ENCODE measurements at places on chromosomes 3 and 15. TPM values are rescaled to one million over a fixed set of nuclear protein-coding genes. Genes with fewer than 3 reads are reported as not detected.

DNA sequence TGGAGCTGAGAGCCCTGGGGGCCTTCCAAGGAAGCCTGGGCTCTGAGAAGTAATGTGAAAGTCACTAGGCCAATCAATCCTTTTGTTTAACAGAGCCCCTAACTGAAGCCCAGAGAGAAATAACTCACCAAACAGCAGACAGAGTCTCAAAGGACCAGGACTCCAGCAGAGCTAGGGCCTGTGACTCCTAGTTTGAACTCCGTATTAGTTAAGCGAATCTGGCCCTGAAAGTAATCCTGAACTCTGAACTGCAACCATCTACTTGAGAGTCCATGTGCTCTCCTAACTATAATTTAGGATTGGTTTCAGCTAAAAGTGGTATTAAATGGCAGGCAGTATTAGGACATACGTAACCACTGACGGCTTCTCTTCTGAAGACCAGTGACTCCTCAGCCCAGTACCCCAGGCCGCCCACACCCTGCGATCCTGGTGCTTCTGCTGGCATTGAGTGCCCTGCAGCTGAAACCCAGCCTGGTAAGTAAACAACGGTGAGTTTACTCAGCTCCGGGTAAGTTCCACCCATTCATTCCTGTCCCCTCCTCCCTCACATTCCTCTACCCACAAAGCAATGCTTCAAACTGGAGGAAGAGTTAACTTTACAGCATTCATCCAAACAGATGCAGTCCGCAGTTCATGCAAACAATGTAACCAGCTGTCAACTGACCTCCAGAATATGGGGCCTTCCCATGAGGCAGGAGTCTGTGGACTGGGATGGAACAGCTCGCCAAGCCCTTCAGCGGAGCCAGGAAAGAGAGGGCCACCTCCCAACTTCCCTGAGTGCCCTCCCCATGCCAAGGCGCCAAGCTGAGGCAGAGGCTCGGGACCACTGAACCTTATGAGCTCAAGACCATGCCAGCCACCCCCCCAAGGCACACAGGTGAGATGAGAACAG lies 7.3 kb downstream of the MYO5C start:
- H3K27me3 ChIP-seq = peaks cover 8% of the 10 kb centered on the region
- no peak for DNase-seq
- H3K4me3 ChIP-seq = no peak overlapping the region
- H3K4me1 ChIP-seq = peaks cover 7% of the 10 kb centered on the region
- H3K36me3 ChIP-seq = no peaks in the 10 kb centered on the region

DNA sequence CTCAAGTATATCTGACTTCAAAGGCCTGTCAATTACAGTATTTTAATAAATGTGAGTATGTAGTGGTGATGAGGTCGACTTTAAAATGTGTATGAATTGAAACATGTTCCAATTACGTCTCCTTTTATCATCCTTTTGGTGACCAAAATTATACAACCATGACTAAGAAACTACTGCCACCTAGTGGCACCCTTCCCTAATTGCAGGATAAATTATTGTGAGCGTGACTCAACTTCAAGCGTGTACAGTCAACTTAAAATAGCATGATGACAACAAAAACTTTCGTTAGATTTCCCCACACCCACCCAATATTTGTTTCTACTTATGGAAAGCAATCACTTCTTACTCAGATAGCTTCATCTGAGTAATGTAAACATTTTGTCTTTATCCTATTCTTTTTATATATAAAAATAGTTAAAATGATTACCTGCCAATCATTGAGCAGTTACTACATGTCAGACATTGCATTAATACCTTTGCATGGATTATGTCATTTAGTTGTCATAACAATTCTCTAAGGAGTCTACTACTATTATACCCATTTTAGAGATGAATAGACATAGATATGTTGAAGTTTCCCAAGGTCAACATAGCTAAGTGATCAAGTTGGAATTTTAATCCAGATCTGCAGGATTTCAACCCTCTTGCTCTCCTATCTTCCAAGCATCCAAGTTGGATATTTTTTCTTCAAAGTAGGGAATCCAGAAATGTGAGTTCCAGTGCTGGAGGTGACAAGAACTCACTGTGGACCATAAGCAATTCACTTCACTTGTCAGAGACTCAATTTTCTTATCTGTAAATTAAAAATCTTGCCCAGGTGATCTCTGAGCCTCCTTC lies 106.0 kb downstream of the MEX3B start:
- no peaks in the 10 kb centered on the region for H3K36me3 ChIP-seq
- no peak overlapping the region for H3K27ac ChIP-seq
- no peak overlapping the region for H3K4me3 ChIP-seq
- H3K27me3 ChIP-seq = peaks cover 7% of the 10 kb centered on the region
- no peaks in the 10 kb centered on the region for H3K4me1 ChIP-seq
- DNase-seq = peak; percentile 34

- H3K36me3 ChIP-seq = no peaks in the 10 kb centered on the region
- no peaks in the 10 kb centered on the region for H3K4me1 ChIP-seq
- no peak overlapping the region for H3K27ac ChIP-seq
- no peak for DNase-seq
- peaks cover 3% of the 10 kb centered on the region for H3K27me3 ChIP-seq
- H3K4me3 ChIP-seq = no peak overlapping the region
Measured at GRCh38 chr3:12438318-12438717, 46.0 kb upstream of the TSEN2 start.

DNA sequence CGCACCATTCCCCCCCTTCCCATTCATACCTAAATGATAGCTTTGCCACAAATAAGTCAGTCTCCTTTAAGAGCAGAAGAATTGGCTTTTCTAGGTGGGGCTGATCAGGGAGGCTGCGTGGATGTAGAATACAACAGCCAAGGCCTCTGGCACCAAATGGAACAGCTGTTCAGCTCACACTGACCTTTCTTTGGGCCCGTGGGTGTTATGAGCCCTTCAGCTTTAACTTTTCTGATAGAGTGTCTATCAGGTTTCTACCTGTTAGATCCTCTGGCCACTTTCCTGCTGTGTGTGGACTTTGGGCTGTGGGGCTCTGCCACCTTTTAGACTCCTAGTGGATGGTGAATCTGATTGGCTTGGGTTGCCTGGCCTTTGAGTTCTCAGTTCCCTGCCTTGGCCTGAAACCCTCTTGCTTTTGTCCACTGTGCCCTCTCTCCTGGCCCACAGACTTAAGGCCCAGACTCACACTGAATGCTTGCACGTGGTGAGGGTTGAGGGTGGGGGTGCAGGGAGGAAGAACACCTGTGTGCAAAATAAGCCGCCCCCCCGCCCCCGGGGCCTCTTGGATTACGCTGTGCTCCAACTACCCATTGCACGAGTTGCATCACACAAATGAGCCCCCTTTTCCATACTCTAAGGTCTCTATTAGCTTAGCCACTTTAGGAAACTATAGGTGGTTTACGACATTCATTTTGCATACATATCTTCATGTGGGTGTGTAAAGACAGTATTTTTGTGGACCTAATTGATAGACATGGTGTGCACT lies 1.3 kb upstream of the RFX7 start:
- H3K27me3 ChIP-seq = no peaks in the 10 kb centered on the region
- peaks cover 2% of the 10 kb centered on the region for H3K36me3 ChIP-seq
- H3K27ac ChIP-seq = peak overlapping the region; percentile 93
- peak overlapping the region; percentile 91 for H3K4me3 ChIP-seq

DNA sequence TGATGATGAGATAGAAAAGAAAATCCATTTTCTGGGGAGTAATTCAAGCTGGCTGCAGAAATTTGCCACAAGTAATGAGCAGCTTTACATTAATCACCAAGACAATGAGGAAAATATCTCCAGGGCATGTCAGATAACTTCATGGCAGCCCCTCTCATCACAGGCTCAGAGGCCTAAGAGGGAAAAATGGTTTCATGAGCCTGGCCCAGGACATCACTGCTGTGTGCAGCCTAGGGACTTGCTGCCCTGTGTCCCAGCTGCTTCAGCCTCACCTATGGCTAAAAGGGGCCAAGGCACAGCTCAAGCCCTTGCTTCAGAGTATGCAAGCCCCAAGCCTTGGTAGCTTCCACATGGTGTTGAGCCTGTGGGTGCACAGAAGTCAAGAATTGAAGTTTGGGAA lies 161.7 kb downstream of the OPA1 start:
- peaks cover 26% of the 10 kb centered on the region for H3K27me3 ChIP-seq
- DNase-seq = no peak
- H3K4me1 ChIP-seq = no peaks in the 10 kb centered on the region

DNA sequence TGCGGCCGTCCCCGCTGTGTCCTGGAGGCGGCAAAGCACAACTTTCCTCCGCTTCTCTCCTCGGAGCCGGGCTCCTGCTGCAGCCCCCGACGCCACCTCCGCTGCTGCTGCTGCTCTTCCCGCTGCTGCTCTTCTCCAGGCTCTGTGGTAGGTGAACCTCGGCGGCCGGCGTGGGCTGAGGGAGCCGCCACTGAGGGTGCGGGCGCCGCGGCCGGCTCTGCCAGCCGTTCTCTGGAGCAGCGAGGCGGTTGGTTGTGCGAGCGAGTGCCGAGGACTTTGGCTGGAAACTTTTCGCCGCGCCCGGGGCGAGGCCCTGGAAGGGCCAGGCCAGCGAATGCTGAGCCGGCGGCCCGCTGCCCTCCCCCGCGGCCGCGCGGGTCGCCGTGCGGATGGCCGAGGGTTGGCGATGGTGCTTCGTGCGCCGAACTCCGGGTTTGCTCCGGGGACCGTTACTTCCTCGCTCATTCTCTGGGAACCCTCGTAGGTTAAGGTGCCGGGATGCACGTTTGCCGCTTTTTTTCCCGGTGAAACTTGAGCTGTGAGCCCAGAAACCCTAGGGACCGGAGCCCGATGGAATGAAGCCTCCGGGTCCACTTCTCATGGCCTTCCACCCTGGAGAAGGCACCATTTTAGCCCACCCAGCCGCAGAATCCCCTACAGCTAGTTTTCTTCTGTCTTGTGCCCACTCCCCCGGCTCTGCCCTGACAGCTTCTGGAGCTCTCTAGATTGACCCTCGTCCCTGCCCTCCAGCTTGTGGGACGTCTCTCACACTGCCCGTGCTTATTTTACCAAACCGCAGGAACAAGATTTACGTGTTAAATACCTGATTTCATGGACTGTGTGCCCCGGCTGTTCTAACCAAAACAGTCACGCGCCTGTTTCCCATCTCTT lies 660 bp downstream of the NECTIN3 start:
- peak overlapping the region; percentile 14 for H3K27ac ChIP-seq
- H3K4me1 ChIP-seq = peaks cover 41% of the 10 kb centered on the region
- H3K27me3 ChIP-seq = peaks cover 20% of the 10 kb centered on the region
- DNase-seq = peak; percentile 47

DNA sequence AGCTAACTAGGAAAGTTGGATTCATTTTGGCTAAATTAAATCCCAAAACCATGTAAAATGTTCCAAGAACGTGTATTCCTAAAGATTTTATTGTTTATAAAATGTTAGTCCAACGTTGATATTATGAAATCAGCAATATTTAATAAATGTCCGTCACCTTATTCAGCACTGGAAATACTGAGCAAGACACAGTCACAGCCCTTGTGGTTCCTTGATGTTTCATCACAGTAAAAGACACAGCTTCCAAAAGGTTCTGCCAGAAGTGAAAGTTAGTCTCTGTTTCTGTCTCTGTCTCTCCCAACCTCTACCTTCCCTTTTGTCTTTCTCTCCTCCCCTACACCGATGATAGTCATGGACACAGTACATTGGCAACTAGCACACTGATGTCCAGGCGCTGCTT lies 82.2 kb upstream of the BOC start:
- H3K4me3 ChIP-seq = no peak overlapping the region
- no peaks in the 10 kb centered on the region for H3K27me3 ChIP-seq
- H3K4me1 ChIP-seq = no peaks in the 10 kb centered on the region
- no peaks in the 10 kb centered on the region for H3K36me3 ChIP-seq

DNA sequence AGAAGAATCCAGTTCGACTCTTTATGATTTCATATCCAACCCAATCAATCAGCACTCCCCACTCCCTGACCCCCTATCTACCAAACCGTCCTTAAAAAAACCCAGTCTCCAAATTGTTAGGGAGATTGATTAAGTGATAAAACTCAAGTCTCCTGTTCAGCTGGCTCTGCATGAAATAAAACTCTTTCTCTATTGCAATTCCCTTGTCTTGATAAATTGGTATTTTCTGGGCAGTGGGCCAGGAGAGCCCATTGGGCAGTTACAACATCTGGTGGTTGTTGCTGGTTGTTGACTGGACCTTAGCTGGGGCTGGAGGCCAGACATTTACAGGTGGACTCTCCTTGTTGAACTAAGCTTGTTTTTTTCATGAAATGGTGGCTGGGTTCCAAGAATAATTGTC lies 642.3 kb downstream of the ROBO2 start:
- DNase-seq = no peak
- H3K36me3 ChIP-seq = no peaks in the 10 kb centered on the region
- no peaks in the 10 kb centered on the region for H3K4me1 ChIP-seq

DNA sequence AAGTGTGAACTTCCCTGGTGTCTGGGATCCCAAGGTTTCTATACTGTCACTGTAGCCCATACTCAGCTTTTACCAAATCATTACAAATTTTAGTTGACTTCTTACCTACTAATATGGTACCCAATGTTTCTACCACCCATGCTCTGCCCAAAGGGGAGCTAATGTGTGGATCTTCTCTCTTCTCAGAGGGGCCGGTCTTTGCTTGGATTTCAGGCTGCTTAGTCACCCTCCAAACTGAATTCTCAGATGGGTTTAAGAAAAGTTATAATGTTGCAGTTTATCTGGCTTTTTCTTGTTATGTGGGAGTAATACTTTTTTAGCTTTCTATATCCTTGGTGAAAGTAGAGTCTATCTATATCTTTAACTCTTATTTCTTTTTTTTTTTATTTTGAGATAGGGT lies 67.1 kb upstream of the AKAP13 start:
- peaks cover 63% of the 10 kb centered on the region for H3K4me1 ChIP-seq
- no peak for DNase-seq
- H3K27ac ChIP-seq = no peak overlapping the region

GRCh38 chr3:100875239-100875638 lies 118.0 kb downstream of the ABI3BP start:
- H3K27me3 ChIP-seq = peaks cover 15% of the 10 kb centered on the region
- no peaks in the 10 kb centered on the region for H3K36me3 ChIP-seq
- H3K27ac ChIP-seq = no peak overlapping the region
- DNase-seq = no peak
- no peak overlapping the region for H3K4me3 ChIP-seq

- peaks cover 1% of the 10 kb centered on the region for H3K27me3 ChIP-seq
- no peak overlapping the region for H3K4me3 ChIP-seq
- no peak for DNase-seq
Measured at GRCh38 chr15:27686369-27686768, 412.7 kb downstream of the OCA2 start.

DNA sequence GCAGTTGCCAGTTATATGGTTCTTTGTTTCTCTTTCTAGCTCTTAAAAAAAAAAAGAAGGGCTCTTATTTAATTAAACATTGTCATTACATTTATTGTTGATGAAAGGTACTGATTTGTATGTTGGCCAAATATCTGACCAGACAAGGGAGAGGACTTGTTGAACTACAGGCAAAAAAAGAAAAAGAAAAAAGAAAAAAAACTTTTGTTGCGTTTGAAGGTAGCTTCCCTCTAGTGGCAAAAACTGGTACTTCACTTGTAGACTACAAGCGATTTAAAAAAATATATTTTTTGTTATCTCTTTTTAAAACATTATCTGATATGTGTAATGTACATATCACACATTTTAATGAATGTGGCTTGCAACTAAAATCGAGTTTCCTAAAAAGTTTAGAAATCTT lies 280.6 kb downstream of the ROBO2 start:
- DNase-seq = no peak
- no peak overlapping the region for H3K4me3 ChIP-seq
- no peak overlapping the region for H3K27ac ChIP-seq

- no peaks in the 10 kb centered on the region for H3K36me3 ChIP-seq
- no peak overlapping the region for H3K4me3 ChIP-seq
- DNase-seq = no peak
- H3K4me1 ChIP-seq = no peaks in the 10 kb centered on the region
- H3K27ac ChIP-seq = no peak overlapping the region
- H3K27me3 ChIP-seq = no peaks in the 10 kb centered on the region
Measured at GRCh38 chr3:76310089-76310488, 524.7 kb upstream of the ZNF717 start.

The ITPKA gene
- total RNA-seq = 4.7 TPM

The GP9 gene
- not detected for total RNA-seq
